ENCODE measurements at places on chromosomes 7 and 10.

DNA sequence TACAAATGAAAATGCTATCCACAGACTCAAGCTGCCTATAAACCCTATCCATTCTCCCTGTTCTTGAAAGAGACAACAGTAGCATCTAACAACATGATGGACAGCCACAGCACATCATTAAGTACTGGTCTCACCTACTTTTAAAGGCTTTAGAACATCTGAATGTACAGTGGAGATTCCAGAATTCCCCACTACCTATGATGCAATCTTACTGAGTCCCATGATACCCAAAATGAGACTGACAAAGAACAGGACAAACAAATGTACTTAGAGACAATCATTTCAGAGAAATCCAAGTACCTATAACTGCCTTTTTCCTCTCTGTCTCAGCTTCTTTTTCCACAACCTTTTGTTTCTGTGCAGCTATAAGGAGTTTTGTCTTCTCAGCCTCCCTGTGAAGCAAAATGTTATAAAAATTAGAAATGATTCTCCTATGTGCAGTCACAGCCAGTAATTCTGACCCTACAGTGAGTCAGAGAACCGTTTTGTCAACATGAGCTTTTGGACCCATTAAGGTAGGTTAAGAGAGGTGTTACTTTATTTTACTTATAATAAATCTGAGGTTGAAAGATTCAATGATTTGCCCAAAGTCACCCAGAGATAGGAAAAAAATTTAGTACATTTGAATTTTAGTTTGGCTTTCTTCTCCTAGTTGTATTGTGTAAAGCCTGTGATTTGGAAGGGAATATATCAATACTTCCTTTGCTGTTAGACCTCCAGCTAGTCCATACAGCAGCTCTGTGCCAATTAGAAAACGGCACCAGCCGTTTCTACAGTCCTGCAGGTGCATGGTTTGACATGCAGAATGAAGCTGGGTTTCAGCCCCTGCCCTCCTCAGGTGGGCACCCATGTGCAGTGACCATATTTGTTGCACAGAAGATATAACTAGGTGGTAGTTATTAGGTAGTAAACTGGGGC is 21.9 kb downstream of the ERLIN1 start:
- H3K4me1 ChIP-seq, result no peaks in the 10 kb centered on the region
- H3K36me3 ChIP-seq, result no peaks in the 10 kb centered on the region
- H3K27ac ChIP-seq, result no peak overlapping the region
- no peak overlapping the region for H3K4me3 ChIP-seq
- DNase-seq, result no peak

- DNase-seq, result no peak
- no peaks in the 10 kb centered on the region for H3K4me1 ChIP-seq
- no peak overlapping the region for H3K27ac ChIP-seq
- peaks cover 7% of the 10 kb centered on the region for H3K36me3 ChIP-seq
Measured at GRCh38 chr10:101536800-101537199, 51.3 kb downstream of the POLL start.

GRCh38 chr7:22137026-22137425 is 191.3 kb upstream of the CDCA7L start:
- no peaks in the 10 kb centered on the region for H3K36me3 ChIP-seq
- no peak overlapping the region for H3K27ac ChIP-seq
- no peaks in the 10 kb centered on the region for H3K27me3 ChIP-seq
- no peak overlapping the region for H3K4me3 ChIP-seq

DNA sequence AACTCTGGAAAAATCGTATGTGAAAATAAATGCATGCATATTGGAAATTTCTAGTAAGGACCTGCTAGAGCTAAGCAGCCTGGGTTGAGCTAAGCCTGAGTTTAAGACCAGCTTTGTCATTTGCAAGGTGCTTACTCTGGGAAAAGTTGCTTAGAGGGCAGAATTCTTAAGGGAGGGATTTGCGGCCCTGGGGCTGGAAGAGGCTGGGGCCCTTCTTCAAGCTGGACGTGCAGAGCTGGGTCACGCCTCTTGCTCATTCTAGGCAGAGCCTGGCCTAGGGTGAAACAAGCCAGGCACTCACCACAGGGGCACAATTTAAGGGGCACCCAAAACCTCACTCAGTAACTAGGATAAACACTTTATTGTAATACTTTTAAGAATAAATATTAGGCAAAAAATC is 137.2 kb downstream of the ARHGAP22 start:
- H3K27me3 ChIP-seq, result peaks cover 2% of the 10 kb centered on the region
- no peak for DNase-seq
- H3K4me1 ChIP-seq, result no peaks in the 10 kb centered on the region
- no peaks in the 10 kb centered on the region for H3K36me3 ChIP-seq
- H3K4me3 ChIP-seq, result no peak overlapping the region
- H3K27ac ChIP-seq, result no peak overlapping the region

GRCh38 chr10:103676058-103676785 is 179.2 kb downstream of the SH3PXD2A start:
- DNase-seq, result no peak
- no peaks in the 10 kb centered on the region for H3K36me3 ChIP-seq
- H3K27ac ChIP-seq, result no peak overlapping the region

DNA sequence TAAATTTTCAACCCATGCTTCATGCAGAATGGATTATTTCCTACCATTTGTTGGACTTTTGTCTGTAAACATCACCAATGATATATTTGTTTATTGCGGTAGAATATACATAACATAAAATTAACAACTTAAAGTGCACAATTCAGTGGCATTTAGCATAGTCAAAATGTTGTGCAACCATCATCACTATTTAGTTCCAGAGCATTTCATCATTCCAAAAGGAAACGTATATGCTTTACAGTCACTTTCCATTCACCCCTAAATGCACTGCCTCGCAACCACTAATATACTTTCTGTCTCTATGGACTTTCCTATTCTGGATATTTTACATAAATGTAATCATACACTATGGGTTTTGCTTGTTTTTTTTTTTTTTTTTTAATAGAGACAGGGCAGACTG is 11.4 kb upstream of the ZNF248 start:
- no peak overlapping the region for H3K4me3 ChIP-seq
- H3K4me1 ChIP-seq, result no peaks in the 10 kb centered on the region
- H3K27ac ChIP-seq, result no peak overlapping the region
- no peaks in the 10 kb centered on the region for H3K36me3 ChIP-seq
- no peak for DNase-seq

- no peaks in the 10 kb centered on the region for H3K27me3 ChIP-seq
- H3K4me1 ChIP-seq, result peaks cover 14% of the 10 kb centered on the region
- H3K36me3 ChIP-seq, result no peaks in the 10 kb centered on the region
Measured at GRCh38 chr10:91409069-91409868, 875 bp upstream of the HECTD2 start.

GRCh38 chr10:2882628-2883027 is 184.7 kb upstream of the PFKP start:
- H3K27ac ChIP-seq, result no peak overlapping the region
- H3K4me3 ChIP-seq, result no peak overlapping the region

- DNase-seq, result no peak
- no peaks in the 10 kb centered on the region for H3K4me1 ChIP-seq
- H3K4me3 ChIP-seq, result no peak overlapping the region
- no peaks in the 10 kb centered on the region for H3K36me3 ChIP-seq
- no peak overlapping the region for H3K27ac ChIP-seq
Measured at GRCh38 chr7:16999541-17000267, 117.9 kb upstream of the AGR3 start.

GRCh38 chr10:86648704-86649427 is 5.5 kb upstream of the OPN4 start:
- H3K36me3 ChIP-seq, result no peaks in the 10 kb centered on the region
- no peak for DNase-seq
- no peaks in the 10 kb centered on the region for H3K4me1 ChIP-seq
- H3K27me3 ChIP-seq, result peaks cover 22% of the 10 kb centered on the region
- H3K4me3 ChIP-seq, result no peak overlapping the region

DNA sequence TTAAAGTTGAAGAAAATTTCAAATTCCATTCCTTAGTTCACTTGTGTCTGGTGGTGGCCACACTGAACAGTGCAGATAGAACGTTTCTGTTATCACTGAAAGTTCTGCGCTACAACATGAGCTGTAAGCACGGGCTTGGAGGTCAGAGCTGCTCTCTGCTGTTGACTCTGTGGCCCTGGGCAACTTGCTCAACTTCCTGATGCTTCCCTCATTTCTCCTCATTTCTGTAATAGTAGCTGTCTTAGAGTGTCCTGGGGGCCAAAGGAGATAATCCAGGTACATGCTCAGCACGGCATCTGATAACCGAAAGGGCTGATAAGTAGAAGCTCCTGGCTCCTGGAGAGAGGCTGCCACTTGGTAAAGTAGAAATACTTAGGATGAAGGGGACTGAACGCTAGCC is 92.3 kb upstream of the DUSP5 start:
- no peaks in the 10 kb centered on the region for H3K4me1 ChIP-seq
- H3K4me3 ChIP-seq, result no peak overlapping the region
- H3K36me3 ChIP-seq, result no peaks in the 10 kb centered on the region

- no peak overlapping the region for H3K27ac ChIP-seq
- DNase-seq, result no peak
- H3K27me3 ChIP-seq, result peaks cover 8% of the 10 kb centered on the region
- H3K4me1 ChIP-seq, result no peaks in the 10 kb centered on the region
- no peaks in the 10 kb centered on the region for H3K36me3 ChIP-seq
- no peak overlapping the region for H3K4me3 ChIP-seq
Measured at GRCh38 chr10:75718991-75719390, 287.6 kb downstream of the LRMDA start.

DNA sequence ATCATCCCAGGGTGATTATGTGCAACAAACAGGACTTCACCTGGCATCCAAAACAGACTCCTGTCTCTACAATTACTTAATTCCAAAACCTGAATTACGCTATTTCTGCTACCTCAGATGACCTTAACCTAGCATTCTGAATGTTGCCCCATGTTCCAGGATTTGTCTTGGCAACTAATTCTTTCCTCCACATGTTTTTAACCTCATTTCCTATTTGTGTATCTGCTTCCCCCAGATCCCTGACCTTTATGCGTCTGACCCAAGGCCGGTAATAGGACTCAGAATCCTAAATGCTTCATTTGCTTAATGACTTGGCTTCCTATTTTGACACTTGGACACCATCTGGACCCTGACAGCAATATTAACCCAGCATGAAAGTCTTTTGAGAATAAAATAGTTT is 8.7 kb upstream of the ING3 start:
- H3K4me1 ChIP-seq, result no peaks in the 10 kb centered on the region
- no peak overlapping the region for H3K4me3 ChIP-seq
- H3K36me3 ChIP-seq, result no peaks in the 10 kb centered on the region
- H3K27ac ChIP-seq, result no peak overlapping the region

DNA sequence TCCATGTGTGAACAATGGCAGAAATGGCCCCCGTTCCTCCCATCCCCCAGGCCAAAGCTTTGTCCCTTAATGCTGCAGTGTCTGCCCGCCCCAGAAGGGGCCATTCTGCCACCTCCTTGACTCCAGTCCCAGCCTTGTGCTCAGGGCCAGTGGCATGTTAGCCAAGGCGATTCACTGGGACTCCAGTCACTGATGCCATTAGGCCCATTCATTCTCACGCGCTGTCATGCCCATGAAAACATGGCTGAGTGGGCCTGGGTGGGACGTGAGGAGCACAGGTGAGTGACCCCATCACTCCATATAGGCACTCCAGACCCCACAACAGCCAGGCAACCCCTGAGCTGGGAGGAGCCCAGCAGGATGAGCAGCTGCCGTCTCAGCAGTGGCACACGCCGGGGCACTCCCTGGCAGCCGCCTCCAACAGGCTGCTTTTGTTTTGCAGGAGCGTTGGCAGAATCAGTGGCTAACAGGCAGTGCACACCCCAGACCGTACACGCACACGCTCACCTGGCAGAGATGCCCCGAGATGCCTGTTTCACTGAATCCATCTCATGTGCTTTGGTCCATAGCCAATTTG is 79.5 kb downstream of the TCERG1L start:
- no peak overlapping the region for H3K27ac ChIP-seq
- DNase-seq, result no peak
- no peaks in the 10 kb centered on the region for H3K27me3 ChIP-seq

DNA sequence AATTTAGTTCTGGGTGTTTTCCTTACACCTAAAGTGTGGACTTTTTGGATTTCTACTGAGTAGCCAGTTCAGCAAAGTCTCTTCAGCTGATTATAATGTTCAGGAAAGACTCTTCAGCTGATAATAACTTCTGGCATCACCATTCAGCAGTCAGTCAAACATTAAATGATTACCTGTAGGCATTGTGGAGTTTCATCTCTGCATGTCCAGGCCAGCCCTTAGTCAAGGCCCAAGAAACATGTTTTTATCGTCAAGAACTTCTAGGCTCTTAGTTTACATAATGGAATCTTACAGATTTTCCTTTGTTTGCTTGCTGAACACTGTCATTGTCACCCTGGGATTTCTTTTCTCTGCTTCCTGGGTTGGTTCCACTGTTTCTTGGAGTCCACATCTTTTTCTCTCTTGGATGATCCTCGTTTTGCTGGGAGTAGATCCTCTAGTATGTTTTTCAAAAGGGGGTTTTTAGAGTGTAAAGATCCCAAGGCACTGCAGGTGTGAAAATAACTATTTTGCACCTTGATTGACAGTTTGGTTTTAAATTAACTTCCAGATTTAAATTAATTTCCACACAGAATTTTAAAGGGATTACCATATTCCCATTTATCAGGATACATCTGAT is 24.2 kb downstream of the CCM2 start:
- H3K27me3 ChIP-seq, result no peaks in the 10 kb centered on the region
- H3K27ac ChIP-seq, result no peak overlapping the region
- no peaks in the 10 kb centered on the region for H3K36me3 ChIP-seq

DNA sequence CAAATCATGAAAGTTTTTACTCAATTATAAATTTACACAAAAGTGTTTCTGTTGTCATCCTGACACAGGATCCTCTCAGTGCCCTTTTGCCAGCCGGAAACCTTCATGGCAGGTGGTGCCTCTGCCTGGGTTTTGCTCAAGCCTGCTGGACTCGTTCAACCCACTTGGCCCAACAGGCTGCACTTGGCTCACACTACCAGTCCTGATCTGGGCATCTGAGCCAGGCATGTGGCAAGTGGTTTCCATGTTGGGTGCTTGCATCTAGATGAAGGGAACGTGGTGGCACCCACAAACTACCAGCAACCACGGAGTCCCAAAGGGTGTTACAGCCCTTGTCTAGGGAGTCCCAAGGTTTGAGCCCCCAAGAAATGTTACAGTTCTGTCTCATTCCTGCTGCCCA is 162.3 kb upstream of the CSTF2T start:
- no peaks in the 10 kb centered on the region for H3K36me3 ChIP-seq
- no peaks in the 10 kb centered on the region for H3K4me1 ChIP-seq
- no peak for DNase-seq

DNA sequence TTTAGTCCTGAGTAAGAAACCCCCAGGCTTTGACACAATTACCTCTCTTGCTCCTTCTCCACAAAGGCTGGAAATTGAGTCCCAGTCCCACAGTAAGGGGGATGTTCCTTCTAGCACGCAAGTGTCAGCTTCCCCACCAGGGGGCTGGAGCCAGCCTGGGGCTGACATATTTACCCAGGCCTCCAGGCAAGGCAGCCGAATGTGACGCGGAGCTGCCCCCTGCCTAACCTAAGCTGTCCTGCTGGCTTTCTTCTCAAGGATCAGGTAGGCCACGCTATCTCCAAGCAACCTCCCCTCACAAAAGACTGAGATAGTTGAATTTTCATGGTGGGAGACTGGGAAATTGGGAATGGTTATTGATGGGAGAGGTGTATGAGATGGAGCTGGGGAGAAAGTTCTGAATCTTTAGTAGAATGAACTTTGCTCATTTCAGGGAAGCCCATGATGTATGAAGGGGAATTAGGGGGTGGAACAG is 19.2 kb upstream of the BMPER start:
- H3K27me3 ChIP-seq, result no peaks in the 10 kb centered on the region
- no peak overlapping the region for H3K27ac ChIP-seq
- no peak overlapping the region for H3K4me3 ChIP-seq
- H3K36me3 ChIP-seq, result no peaks in the 10 kb centered on the region
- H3K4me1 ChIP-seq, result no peaks in the 10 kb centered on the region
- no peak for DNase-seq

All from T-cell (primary cell).